ENCODE measurements at places on chromosomes 12 and 14.

GRCh38 chr12:47272412-47273190 is 192.8 kb upstream of the AMIGO2 start:
- DNase-seq, result no peak

DNA sequence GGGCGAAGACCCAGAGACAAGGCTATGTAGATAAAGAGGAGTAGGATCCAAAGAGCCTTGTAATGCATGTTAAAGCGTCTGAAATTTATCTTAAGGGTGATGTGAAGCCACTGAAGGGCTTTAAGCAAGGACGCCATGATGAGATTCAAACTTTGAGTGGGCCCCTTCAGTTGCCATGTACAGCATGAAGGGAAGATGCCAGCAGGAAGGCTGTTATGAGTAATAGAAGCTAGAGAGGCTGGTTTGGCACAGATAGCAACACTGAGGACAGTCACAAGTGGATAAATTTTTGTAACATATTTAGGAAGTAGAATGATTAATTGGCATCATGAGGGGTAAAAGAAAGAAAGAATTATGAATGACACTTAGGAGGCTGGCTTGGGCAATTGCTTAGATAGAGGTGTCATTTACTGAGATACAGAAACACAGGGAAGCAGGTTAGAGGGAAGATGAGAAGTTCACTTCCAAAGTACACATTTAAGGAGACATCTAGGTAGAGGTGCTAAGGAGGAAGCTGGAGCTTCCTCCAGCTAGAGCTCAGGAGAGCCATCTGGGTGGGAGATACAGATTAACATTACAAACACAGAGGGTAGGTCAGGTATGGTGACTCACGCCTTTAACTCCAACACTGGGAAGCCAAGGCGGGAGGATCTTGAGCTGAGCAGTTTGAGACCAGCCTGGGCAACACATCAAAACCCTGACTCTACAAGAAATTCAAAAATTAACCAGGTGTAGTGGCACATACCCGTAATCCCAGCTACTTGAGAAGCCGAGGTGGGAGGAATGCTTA is 13.7 kb downstream of the ATG2B start:
- no peak for DNase-seq

- no peak for DNase-seq
Observed at GRCh38 chr12:97711392-97711791, 248.8 kb downstream of the RMST start.

- no peak for DNase-seq
Observed at GRCh38 chr12:53179687-53180219, 769 bp upstream of the ZNF740 start.

DNA sequence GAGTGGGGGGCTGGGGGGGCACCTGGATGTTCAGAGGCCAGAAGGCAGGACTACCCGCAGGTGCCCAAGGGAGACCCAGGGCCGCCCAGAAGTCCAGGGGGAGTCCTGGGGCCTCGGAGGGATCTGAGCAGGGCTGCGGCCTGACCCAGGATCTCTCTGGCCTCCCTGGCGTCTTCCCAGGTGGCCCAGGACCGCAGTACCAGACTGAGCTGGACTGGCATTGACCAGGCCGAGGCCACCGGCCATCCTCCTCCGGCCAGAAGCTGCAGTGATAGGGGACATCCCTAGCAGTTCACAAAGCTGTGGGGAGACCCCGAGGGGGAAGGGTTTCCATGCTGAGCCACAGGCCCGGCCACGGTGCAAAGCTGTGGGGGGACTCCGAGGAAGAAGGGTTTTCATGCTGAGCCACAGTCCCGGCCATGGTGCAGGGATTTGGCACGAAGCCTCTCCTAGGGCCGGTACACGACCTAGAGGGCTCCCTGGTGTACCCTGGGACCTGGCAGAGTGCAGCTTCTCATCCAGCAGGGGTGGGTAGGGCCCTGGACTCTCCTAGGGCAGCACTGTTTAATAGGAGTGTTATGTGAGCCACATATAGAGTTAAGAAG is 24.4 kb downstream of the FBRSL1 start:
- no peak for DNase-seq

- no peak for DNase-seq
Observed at GRCh38 chr12:32482226-32482625, 82.9 kb downstream of the FGD4 start.

- no peak for DNase-seq
Observed at GRCh38 chr14:103534576-103535061, 5.6 kb downstream of the TRMT61A start.

GRCh38 chr12:128940974-128941373 is 87.7 kb downstream of the GLT1D1 start:
- DNase-seq, result no peak

DNA sequence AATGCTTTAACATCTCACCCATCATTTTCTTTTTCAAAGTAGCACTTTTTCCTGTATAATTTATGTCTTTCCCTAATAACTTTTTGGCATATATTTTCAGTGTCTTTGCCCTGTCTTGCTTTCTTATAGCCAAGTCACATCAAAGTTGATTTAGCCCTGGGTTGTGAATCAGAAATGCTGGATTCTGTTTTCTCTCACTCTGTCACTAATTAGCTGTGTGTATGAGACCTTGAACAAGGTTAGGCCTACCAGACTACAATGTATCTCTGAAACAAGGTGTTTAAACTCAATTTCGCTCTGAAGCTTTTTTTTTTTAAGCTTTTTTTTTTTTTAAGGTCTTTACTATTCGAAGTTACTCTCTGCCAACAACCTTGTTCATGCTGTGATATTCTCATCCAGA is 25.7 kb downstream of the CNOT2 start:
- no peak for DNase-seq

- DNase-seq, result no peak
Observed at GRCh38 chr12:123854918-123855317, 92.8 kb downstream of the DNAH10 start.

DNA sequence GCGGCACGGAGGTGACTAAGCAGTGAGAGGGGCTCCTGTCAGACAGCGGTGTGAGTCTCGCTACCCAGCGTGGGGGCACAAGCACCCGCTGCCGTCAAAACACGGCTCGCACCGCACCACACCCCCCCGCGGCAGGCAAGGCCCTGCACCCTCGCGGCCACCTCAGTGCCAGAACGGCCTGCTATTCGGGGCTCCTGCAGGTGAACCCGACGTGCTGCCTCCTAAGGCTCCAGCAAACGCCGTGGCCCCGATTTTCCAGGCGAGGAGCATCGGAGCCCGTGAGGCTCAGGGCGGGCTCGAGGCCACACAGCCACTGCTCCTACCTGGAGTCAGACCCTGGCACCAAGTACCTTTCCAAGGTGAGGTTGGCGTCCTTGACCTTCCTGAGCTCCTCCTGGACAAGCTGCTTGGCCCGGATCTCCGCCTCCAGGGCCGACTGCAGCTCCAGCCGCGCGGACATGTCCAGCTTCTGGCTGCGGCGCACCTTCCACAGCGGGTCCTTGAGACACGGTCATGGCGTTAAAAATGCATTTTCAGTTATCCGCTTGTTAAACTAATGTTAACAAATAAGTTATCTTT is 41.8 kb downstream of the AMN start:
- DNase-seq, result no peak

DNA sequence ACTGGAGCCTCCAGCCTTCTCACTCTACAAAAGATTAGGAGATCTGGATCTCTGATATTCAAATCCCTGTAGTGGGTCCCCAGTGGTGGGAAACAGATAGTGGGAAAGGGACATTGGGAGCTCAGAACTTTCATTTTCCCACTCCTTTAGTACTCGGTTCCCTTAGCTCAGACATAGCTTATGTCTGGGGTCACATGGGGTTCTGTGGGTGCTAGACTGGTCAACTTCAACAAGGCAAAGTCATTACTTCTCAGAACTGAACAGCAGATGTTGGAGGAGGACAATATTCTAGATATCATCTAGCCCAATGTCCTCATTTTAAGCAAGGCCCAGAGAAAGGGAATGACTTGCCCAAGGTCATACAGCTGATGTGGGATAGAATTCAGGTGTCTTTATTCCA is 19.5 kb upstream of the ITGA5 start:
- DNase-seq, result no peak

GRCh38 chr12:46938071-46938678 is 112.4 kb upstream of the SLC38A4 start:
- DNase-seq, result no peak

DNA sequence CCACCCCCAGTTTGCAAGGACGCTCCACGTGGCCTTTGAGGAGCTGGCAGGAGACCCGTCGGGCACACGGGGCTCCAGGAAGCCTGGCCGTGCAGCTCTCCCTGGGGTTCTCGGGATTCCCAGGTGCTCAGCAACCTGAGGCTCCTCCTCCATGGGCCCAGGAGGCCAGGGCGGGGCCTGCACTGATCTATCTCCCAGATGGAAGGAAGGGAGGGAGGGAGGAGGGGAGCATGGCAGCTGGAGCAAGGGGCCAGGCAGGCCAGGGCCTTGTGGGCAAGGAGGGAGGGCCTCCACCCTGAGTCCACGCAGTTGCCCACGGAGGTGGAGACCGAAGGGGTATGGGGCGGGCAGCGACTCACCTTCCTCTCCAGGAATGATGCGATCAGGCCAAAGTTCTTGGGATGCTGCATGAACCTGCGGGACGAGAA is 127.3 kb downstream of the RFLNA start:
- DNase-seq, result no peak

DNA sequence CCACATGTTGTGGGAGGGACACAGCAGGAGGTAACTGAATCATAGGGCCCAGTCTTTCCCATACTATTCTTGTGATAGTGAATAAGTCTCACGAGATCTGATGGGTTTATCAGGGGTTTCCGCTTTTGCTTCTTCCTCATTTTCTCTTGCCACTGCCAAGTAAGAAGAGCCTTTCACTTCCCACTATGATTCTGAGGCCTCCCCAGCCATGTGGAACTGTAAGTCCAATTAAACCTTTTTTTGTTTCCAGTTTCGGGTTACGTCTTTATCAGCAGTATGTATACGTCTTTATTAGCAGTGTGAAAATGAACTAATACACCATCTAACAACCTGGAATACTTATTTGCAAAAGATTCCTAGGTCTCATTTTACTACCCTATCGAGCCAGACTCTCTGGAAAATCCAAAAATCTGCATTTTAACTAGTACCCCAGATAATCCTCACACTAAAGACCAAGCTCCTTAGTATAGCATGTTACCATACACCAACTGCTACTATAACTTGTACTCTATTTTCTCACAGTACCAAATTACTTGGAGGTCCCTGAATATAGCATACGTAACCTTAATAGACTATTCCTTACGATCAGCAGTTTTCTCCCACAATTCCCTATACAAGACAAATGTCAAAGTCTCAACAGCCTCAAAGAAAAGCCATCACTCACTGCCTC is 11.5 kb downstream of the GTF2A1 start:
- no peak for DNase-seq

- DNase-seq, result no peak
Observed at GRCh38 chr12:3150308-3150670, 73.1 kb downstream of the TSPAN9 start.

DNA sequence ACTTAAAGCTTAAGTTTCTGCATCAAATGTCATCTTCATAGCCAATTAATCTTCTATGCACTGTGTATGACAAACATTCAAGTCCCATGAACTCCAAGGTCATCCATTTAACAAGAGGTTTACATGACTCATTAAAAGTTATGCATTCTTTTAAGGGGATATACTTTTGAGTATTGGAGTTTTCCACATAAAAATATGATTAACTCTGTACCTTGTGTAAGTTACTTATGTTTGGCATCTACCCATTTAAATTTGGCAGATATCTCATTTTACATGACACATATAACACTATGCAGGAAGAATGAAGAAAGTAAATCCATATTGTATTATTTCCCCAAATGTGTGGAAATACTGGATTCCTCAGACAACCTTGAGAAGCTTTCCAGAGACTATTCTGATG is 240.2 kb downstream of the PAX9 start:
- DNase-seq, result no peak

- DNase-seq, result no peak
Observed at GRCh38 chr12:81500788-81501187, 258.4 kb downstream of the PPFIA2 start.

DNA sequence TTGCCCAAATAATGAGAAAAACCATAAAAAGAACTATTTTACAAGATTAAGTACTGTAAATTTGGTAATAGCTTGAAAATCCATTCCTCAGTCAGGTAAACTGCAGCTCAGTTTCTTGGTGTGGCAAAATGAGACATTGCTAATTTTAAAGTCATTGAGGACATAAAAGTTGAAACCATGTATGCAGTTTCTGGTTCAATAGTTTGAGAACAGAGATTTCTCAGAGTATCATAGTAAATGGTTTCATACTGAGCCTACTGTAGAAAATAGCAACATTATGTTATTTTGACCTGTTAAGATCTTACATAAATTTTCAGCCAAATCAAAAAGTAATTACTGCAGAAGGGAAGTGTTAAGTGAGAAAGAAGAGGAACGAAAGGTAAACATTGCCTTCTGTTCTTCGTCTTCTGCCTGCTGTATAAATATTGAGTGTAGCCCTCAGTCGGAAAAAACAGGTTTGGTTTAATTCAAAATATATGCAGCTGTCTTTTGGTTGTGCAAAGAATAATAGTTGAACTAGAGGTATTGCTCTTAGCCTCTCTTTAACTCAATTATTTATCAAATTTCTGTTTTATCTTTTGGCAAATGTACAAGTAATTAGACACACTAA is 119.6 kb downstream of the SYNE2 start:
- DNase-seq, result no peak

- DNase-seq, result no peak
Observed at GRCh38 chr12:128727461-128727860, 96.3 kb downstream of the SLC15A4 start.

DNA sequence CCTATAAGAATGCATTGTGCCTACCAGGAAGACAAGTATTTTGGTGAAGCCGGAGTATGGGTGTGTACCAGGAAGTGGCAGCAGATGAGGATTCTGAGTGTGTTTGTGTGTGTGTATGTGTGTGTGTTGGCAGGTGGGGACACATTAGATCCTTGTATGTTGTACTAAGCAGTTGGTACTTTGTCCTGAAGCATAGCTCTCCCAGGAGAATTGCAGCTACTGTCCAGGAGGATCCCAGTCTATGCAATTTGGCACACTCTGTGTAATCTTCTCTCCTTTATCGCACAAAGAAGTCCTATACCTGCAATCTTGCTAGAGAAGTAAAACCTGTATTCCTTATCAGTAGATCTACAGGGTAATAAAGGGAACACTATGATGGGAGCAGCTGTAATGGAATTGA is 276.5 kb downstream of the PAWR start:
- DNase-seq, result no peak

DNA sequence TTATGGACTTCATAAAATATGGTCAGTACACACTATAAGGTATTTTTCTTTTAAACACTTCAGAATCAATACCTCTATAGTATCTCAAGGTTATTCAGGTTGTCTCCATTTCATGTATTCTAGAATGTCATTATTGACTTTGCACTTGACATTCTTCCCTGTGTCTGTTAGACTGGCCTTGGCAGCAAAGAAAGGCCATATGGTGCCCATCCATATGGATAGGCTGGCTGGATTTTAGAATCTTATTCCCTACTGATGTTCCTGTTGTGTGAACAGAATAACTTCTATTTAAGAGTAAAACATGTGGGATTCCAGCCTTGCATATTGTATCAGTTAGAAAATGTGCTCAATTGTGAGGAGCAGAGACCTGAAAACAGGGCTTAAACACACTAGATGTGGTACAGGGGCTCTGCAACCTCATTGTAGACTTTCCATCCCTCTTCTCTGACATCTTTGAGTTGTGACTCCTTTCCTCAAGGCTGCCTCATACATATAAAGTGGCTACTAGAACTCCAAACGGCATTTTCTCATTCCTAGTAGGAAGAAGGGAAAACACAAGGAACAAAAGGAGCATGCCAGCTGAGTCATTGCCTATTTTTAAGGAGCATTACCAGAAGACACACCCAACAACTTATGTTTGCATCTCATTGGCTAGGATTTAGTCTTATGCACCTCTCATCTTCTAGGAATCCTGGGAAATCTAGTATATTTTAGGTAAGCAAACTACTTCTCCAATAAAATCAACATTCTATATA is 221.2 kb upstream of the TMPO start:
- DNase-seq, result no peak

All from stimulated activated CD4-positive, alpha-beta T cell treated with anti-CD3 and anti-CD28 coated beads, Interleukin-15, amount 100 ng/mL, for 1 hour (primary cell).